ENCODE measurements at places on chromosomes 6 and 20. TPM values are rescaled to one million over a fixed set of nuclear protein-coding genes. Genes with fewer than 3 reads are reported as not detected.
A peak's percentile ranks its signal among the peaks of the same experiment; 100 is the strongest.

The ESF1 gene
- 2.7 TPM for total RNA-seq

DNA sequence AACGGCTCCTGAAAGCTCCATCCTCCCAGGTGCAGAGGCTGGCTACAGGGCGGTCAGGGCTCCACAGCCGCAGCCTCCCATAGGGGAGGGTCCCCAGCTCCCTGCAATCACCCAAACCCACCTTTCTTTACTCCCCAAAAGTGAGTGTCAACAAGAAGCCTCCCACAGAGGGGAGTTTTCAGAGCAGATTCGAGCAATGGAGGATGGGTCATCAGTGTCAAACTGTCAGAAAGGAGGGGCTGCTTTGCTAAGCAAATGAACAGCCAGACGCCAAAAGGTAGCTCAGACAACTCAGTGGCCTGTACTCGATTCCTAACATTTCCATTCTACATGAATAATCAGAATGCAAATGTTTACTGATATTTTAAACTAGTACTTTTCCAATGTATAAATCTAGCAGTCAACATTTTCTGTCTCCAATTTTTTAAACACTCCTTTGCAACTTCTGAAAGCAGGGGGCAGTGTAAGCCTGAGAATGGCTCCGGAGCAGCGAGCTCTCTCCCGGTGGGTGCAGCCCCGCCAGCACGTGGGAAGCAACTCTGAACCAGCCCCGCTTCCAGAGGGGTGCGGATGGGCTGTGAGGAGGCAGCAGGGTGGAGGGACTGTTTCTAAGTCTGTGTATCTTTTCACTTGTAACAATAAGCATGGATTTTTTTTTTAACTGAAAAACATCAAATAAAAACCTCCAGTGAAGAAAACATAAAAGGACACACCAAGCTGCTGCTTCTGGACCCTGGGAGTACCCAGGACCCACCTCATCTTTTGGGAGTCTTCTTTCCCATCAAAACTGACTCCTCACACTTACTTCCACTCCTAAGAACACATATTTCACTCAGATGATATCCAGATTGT is 54.9 kb downstream of the TAF4 start:
- no peak overlapping the region for H3K4me3 ChIP-seq
- DNase-seq, result peak; percentile 55
- H3K27me3 ChIP-seq, result no peaks in the 10 kb centered on the region
- peaks cover 2% of the 10 kb centered on the region for H3K4me1 ChIP-seq
- peaks cover 45% of the 10 kb centered on the region for H3K36me3 ChIP-seq

The PGC gene
- not detected for total RNA-seq

GRCh38 chr20:63704749-63705117 is 3.0 kb downstream of the ARFRP1 start:
- no peaks in the 10 kb centered on the region for H3K27me3 ChIP-seq
- H3K4me1 ChIP-seq, result peaks cover 12% of the 10 kb centered on the region
- H3K4me3 ChIP-seq, result no peak overlapping the region

- no peak for DNase-seq
- no peak overlapping the region for H3K4me3 ChIP-seq
- H3K36me3 ChIP-seq, result no peaks in the 10 kb centered on the region
- H3K27ac ChIP-seq, result no peak overlapping the region
- no peaks in the 10 kb centered on the region for H3K27me3 ChIP-seq
These were observed 95.9 kb downstream of the FYN start for GRCh38 chr6:111777357-111777756.

The GJA10 gene
- total RNA-seq, result not detected

DNA sequence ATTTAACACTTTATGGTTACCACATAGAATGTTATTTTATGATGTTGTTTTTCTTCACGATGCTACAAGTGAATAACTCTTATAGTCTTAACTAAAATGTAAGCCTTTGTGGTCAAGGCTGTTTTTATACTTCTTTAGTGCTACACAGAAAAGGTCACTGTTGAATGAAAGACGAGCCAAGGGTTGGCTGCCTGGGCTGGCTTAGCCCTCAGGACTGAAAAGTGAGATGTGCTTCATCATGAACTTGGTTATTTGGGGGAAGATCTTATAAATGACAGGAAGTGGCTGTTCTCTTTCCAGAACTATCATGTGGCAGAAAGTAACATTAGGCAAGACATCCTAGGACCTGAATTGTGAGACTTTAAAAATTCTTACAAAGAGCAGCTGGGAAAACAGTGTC is 404.0 kb downstream of the BTBD3 start:
- no peaks in the 10 kb centered on the region for H3K27me3 ChIP-seq
- H3K36me3 ChIP-seq, result no peaks in the 10 kb centered on the region
- no peak overlapping the region for H3K4me3 ChIP-seq
- no peak for DNase-seq

GRCh38 chr20:62332989-62333819 is 30.4 kb downstream of the ADRM1 start:
- H3K4me1 ChIP-seq, result no peaks in the 10 kb centered on the region
- H3K36me3 ChIP-seq, result peaks cover 38% of the 10 kb centered on the region
- H3K27me3 ChIP-seq, result no peaks in the 10 kb centered on the region
- no peak for DNase-seq
- no peak overlapping the region for H3K27ac ChIP-seq

DNA sequence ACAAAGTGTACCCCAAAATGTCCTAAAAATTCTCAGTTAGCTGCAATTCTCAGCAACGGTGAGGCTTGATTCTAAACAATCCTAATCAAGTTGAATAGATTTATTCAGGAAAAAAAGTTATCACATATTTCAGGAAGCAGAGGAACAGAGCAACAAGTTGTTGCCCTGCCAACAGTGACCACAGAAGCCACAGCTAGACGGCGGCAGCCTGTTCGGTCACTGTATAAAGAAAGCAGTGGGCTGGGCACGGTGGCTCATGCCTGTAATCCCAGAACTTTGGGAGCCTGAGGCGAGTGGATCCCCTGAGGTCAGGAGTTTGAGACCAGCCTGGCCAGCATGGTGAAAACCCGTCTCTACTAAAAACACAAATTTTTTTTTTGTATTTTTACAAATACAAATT is 171.2 kb upstream of the BMP5 start:
- DNase-seq, result peak; percentile 1
- H3K4me1 ChIP-seq, result no peaks in the 10 kb centered on the region
- no peak overlapping the region for H3K27ac ChIP-seq
- no peak overlapping the region for H3K4me3 ChIP-seq
- no peaks in the 10 kb centered on the region for H3K36me3 ChIP-seq

Measured in IMR-90 (cell line).